Stimulated activated CD4-positive, alpha-beta T cell treated with anti-CD3 and anti-CD28 coated beads, Interleukin-15, amount 100 ng/mL, for 1 hour (primary cell): ENCODE measurements at places on chromosomes 5 and 9.

- no peak for DNase-seq
These were observed 68.3 kb downstream of the ERP44 start for GRCh38 chr9:100030548-100030947.

- DNase-seq, result no peak
These were observed 269.9 kb downstream of the CDK5RAP2 start for GRCh38 chr9:120310035-120310434.

- no peak for DNase-seq
These were observed 32.2 kb downstream of the PDE6A start for GRCh38 chr5:149912226-149912871.

DNA sequence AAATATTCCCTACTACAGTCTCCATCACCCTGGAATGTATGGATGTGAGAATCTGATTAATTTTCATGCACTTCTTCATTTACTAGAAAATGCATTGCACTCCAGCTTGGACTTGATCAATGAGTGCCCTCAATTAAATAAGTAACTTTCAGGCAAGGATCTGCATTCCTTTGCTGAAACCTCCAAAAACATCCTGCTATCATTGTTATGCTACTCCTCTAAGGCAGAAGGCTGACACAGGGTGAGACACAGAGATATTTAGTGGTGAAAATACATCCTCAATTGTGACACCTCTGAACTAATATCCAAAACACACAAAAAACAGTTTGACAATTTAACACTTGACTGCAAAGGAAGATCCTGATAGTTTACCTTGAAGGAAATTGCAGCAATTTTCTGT, 57.9 kb upstream of the CDH12 start:
- DNase-seq, result no peak

GRCh38 chr5:6491196-6491918, 42.7 kb downstream of the UBE2QL1 start:
- no peak for DNase-seq

DNA sequence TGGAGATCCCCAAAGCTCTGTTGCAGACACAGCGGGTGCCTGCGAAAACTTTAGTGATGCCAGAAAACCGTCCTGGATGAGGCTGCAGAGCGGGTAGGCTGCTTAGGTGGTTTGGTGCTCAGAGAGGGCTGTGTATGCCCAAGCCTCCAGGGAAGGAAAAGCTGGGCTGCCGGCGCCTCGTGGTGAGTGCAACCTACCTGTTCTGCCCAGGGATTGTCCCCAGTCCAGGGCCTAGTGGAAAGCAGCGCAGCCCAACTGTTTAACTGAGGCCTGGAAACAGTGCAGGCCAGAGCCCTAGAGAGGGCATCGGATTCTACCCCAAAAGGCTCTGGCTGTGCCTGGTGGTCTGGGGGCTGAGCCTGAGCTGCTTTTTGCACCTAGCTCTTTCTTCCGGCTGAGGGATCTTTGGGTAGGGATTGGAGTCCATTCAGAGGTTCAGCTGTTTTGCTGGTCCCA, 2.8 kb downstream of the LMX1B start:
- no peak for DNase-seq

DNA sequence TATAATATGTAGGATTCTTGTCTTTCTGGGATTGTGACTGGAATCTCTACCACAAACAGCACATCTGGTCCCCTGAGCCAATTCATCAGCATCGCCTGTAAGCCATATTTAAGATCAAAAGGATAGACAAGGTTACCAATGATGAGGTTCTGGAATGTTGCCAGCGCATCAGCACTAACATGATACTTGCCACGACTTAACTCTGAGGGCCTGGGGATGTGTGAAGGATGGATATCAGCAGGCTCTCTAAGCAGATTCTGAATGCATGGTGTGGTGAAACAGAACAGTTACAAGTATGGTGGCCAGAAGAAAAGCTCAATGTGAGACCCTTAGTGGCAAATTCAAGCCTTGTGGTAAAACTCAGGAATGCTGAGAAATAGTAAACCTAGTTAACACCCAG, 143.0 kb downstream of the XRCC4 start:
- DNase-seq, result no peak

GRCh38 chr9:5773324-5773999, 59.5 kb downstream of the ERMP1 start:
- DNase-seq, result no peak

GRCh38 chr9:99201603-99202002, 20.1 kb downstream of the ALG2 start:
- DNase-seq, result no peak

- no peak for DNase-seq
These were observed 40.6 kb downstream of the EFNA5 start for GRCh38 chr5:107630184-107630583.

DNA sequence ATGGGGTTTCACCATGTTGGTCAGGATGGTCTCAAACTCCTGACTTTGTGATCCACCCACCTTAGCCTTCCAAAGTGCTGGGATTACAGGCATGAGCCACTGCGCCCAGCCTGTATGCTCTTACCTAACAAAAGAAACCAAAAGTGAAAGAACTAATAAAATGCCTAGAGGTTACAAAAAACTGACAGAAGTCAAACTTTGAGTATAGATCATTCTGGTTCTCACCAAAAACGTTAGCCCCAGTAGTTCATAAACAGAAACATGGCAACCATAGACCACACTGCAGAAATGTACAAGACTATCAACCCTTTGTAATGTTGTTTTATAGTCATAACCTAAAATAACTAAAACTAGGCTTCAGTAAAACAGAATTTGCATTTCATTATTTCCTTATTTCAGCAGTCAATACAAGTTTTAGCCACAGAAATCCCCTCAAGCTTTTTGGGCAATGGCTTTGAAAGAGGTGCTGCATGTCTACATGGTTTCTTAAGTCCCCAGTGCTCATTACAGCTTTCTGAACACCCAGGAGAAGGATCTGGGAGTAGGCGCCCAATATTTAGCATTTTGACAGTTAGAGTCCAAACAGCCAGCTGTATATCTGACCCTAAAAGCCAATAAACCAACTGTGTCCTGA, 72.5 kb downstream of the EPB41L4A start:
- DNase-seq, result no peak

- DNase-seq, result no peak
These were observed 4.5 kb upstream of the LCP2 start for GRCh38 chr5:170301981-170302652.

DNA sequence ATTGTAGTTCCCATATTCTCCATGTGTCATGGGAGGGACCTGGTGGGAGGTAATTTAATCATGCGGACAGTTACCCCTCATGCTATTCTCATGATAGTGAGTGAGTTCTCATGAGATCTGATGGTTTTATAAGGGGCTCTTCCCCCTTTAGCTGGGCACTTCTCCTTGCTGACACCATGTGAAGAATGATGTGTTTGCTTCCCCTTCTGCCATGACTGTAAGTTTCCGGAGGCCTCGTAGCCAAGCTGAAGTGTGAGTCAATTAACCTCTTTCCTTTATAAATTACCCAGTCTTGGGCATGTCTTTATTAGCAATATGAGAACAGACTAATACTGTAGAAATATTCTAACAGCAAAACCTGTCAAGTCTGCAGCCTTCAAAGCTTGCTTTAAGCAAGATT, 293.2 kb downstream of the CTNND2 start:
- DNase-seq, result no peak

- DNase-seq, result no peak
These were observed 2.3 kb downstream of the PLEKHG4B start for GRCh38 chr5:94113-94892.

DNA sequence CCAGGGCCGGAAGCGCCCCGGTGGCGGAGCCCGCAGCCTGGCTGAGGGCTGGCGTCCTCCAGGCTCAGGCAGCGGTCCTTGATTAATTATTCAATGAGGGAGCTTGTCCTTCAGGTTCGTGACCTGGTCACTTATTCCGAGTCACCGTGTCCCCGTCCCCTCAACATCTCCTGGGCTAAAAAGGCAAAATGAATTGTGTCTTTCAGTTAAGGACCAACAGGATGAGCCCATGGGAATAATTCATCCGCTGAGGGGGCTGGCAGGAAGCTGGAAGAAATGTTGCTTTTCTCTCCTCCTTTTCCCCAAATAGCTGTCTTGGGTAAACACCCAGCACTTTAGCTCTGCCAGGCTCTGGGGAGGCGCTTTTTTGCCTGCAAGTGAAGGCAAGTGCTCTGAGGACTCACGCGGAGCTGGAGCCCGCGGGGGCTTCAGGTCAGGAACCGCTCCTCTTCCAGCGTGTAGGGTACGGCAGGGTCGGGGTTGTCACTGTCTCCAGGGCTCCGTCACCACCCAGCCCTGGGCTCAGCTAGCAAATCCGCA, 13.1 kb downstream of the KCNT1 start:
- DNase-seq, result no peak

DNA sequence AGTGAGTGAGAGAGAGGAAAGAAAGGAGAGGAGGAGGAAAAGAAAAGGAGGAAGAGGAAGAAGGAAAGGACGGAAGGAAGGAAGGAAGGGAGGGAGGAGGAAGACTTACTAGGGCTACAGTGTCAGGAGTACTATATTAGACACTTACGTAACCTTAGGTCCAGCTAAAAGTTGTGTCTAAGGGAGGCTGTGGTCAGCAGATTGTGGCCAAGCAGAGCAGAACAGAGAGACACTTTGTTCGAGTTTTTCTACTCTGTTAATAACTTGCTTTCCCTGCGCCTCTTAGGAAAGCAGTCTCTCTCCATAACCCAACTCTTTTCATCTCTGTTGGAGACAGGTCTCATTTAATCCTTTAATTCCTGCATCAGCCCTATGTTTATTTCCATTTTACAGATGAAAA, 138.9 kb downstream of the KCNN2 start:
- no peak for DNase-seq

- DNase-seq, result no peak
These were observed 106.6 kb downstream of the DENND1A start for GRCh38 chr9:123823194-123823947.

DNA sequence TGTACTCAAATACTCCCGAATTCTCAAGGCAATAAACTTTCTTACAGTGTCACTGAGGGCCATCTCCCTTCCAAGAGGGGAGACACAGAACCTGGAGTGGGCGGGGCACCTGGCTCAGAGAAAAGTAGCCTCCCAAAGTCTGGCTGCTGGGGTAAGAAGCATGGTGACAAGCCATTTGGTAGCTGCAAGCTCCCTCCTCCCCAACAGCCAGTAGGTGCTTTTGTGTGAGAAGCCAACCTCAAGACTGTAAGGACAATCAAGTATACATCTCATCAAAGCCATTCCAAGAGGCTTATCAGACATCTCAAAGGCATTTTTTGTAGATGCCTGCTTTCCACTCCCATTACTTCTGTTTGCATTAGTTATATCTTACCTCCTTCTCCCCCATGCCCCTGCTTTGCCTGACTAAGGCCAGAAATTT, 1.4 kb downstream of the DAB2 start:
- DNase-seq, result no peak

DNA sequence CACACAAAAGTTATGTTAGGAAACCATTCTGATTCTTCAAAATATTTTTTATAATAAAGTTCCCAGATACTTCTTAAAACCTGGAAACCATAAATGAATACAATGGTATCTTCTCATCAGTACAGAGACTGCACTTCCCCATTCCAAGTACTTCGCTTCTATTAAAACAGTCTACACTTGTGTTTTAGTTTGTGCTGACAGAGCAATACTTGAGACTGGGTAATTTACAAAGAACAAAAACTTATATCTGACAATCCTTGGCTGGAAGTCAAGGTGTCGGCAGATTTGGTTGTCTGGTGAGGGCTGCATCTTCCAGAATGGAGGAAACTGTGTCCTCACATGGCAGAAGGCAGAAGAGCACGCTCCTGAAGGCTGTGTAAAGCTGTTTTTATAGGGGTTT, 70.1 kb downstream of the RFX3 start:
- DNase-seq, result no peak

DNA sequence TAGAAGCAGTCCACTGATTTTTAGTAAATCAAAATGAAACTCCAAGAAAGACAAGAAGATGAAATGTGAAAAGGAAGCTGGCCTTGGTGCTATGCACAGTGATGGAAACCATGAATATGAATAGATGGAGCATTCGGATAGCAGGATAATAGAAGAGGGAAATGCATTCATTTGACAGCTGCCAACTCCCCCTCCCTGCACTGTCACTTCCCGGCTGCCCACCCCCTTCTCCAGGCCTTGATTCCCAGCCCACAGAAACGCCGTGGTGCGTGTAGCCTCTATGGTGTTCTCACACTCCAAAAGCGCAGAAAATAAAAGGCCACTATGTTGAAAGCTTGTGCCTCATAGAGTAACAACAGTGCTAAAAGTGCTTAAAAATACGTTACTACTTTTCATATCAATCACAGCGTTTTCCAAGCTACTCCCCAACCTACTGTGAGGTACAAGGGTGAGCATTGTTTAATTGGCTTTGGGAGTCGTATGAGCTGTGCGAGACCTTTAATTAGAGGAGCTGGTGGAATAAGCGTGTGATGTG, 26.1 kb upstream of the IFNK start:
- DNase-seq, result no peak

DNA sequence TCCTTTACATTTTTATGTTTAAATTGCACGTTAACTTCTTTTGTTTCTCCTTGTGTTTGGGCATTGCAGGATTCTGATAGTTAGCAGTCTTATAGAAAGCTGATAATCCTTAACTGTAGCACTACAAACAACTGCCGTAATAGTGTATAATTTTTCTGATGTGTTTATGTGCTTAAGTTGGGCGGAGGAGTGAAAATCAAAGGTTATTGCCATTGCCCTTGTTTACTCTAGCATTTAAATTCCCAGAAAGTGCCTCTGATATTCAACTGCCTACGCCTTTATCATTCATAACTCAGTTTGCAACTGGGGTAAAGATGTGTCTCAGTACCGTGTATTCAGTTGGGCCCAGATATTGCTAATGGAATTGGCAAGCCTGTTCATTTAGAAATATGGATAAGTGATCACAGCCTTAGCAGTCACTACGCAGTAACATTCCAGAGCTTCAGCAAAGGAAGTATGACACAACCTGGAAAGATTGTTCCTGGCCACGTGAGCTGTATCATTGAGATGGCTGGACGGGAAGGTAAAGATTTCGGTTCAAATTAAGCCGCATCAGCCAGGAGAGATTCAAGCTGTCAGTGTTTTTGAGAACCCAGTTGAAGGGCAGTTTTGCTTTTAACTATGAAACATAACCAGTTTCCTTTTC, 28.1 kb upstream of the LRRTM2 start:
- no peak for DNase-seq

DNA sequence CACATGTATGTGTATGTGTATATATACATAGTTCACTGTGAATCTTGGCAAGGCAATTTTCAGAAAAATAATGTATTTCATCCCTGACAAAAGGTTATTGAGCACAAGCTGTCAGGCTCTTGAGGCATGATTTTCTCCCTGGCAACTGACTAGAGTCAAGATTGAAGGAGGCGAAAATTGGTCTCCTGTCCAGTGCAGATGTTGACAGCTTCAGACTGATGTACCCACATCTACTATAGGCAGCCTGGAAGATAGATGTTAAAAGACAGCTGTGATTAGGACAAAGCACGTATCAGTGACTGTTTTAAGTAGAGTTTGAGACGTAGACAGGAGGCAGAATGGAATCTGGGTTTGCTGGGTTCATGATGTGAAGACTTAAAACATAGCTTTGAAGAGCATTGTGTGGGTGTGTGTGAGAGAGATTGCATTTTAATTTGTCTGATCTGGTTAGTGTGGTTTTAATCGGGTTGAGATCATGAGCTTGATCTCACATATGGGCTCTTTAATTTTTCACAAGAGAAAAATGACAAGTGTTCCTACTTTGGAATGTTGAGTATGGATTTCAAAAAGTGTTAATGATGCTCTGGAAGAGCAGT, 39.1 kb downstream of the CTNNA1 start:
- DNase-seq, result no peak

GRCh38 chr9:21996438-21996837, 1.8 kb downstream of the CDKN2B-AS1 start:
- DNase-seq, result no peak
